ENCODE measurements at places on chromosomes 7 and 10.

DNA sequence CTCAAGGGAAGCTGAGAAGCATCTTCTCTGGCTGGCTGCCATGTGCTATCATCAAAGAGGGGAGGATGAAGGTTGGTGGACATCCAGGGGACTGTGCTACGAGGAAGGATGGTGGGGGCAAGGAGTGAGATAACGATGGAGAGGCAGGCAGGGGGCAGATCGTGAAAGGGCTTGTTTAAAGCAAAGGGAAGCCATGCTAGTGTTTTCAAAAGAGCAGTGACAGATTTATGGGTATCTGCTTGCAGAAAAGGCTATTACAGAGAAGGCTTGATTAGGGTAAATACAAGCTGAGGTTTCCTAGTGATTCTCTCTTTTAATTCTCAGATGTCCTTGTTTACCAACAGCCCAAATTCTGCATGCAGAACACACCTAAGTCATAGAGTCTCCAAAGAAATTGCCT, 88.9 kb upstream of the MKX start:
- DNase-seq: no peak

DNA sequence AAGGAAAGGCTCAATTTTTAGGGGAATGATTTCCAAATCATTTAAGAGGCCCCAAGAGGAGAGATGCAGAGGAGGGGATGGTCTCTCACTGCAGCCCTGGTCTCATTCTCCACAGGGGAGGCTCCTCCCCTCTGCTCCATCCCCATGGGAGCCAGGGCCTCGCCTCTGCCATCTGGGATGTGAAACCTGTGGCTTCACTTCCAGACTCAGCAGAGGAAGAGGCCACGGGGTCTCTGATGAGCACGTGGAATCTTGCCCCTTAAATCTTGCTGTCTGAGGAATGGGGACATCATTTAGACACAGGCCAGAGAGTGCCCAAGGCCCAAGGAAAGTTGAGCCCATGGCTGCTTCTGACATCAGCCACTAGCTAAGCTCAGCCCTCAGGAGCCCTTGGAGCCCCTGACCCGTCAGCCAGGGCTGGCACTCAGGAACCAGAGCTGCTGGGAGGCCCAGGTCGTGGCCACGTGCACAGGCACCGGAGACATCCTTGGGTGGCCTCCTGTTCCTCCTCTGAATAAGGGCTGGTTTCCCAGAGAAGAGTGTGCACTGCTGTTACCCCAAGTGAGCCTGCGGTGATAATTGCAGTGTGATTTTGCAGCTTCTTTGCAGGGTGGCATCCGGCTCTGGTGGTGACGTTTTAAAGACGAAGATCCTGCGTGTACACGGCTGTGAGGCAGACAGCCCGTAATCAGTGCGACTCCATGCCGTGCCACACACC, 50.5 kb downstream of the VIPR2 start:
- DNase-seq: no peak

- DNase-seq: no peak
Observed at GRCh38 chr10:99387541-99387940, 42.9 kb downstream of the GOT1 start.

DNA sequence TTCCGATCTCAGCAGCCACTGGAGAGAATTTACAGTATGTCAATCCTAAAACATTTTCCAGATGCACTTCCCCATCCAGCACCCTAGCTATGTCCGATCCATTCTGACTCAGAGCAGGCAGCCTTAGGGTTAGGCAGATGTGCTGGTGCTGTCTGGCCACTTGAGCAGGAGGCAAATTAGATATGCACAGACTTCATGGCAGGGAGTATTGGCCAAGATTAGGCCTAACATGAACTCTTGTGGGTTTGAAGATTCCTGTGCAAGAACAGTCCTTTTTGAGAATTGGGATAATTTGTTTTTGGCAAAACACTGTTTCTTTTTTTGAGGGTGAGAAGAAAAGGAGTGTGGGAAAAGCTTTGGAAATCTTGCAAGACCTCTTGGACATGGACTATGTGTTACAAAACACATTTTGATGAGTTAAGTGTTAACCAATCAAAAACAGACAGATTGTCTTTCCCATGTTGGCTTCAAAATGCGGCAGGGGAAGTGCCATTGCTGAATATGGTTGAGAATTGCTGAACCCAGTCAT, 218.6 kb upstream of the INHBA start:
- no peak for DNase-seq

DNA sequence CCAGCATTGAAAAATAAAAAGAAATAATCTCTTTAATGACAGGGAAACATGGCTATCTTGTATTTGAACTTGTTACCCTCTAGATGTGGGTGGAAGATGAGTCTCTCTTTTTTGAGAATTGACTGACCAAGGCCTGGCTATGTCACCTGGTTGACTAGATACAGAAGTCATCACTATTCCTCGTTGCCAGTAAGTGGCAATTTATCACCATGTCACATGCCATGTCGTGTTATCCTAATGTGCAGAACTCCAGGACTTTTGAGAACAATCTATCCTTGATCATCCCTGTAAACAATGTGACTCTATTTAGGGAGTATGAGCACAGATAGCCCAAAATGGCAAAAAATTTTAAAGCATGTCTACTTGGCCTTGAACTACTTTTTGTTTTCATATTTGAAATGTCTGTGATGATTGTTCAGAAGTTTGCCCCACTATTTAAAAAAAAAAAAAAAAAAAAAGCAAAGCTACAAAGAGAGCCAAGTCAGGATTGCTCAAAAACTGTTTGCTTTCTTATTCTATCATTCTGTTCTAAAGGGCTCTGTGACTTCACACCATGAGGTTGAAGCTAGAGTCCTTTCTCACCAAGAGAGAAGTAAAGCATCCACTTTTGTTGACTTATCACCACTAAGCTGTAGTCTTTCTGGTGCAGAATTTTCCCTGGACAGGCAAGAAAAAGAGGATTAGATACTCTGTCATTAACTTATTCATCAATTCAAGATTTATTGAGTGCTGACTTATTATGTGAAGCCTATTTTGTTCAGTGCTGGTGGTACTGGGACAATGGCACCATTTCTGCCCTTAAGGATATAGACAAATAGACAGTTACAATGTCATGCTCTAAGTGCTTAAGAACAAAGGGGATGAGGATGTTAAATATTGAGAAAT, 10.4 kb upstream of the WIPF3 start:
- no peak for DNase-seq

DNA sequence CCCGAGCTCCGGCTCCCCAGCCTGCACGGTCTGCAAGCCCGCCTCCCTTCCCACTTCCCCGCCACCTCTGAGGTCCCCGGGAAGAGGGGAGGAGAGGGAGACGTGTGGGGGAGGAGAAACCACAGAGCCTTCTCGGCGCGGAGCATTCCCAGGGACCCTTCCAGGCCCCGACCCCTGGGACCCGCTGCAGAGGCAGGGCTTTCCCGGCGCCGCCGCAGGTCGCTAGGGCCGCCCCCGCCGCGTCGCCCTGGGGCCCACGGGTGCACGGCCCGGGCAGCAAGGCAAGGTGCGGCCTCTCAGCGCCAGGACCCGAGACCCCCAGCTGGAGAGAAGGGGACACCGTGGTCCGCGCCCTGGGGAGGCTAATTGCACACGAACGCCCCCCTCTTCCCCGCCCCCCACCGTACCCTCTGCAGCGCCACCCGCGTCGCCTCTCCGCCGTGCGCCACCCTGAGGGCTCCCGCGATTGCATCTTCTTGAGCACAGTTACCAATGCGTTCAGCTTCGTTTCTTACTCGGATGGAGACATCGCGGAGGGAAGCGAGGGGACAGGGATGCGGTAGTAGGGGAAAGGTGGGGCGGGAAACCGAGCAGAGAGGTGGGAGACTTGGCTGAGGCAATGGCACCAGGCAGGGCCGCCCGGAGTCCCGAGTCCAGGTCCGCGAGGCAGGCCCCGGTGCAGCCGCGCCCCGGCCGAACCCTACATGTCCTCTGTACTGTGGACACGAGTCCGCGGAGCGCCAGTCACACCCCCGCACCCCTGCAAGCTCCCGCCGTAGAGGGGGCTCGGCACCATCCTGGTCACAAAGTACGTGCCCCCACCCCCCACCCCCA, 28.9 kb downstream of the SKIDA1 start:
- DNase-seq: peak; percentile 47

- DNase-seq: no peak
Observed at GRCh38 chr7:17498230-17498629, 199.8 kb downstream of the AHR start.

DNA sequence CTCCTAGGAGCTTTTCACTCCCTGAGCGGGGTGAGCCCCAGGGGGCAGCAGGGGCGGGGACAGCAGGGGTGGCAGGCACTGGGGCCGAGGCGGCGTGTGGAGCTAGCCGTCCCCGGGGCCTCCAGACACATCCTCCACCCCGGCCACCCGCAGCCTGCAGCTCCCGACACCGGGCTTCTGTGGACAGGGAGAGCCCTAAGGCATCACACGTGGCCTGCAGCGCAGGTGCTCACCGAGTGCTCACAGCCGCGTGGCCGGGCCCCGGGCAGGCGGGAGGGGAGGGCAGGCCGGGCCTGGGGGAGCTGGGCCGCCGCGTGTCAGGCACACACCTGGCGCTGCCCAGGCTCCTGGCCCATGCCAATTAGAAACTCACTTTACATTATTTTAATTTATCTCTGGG, 51.4 kb downstream of the MICALL2 start:
- DNase-seq: no peak

- DNase-seq: peak; percentile 18
Observed at GRCh38 chr10:42951486-42952251, 125.2 kb upstream of the RET start.

GRCh38 chr7:8418629-8419245, 14.7 kb upstream of the NXPH1 start:
- DNase-seq: peak; percentile 50

GRCh38 chr7:38465956-38466355, 165.2 kb downstream of the AMPH start:
- DNase-seq: no peak

GRCh38 chr10:119654540-119654939, 3.4 kb downstream of the BAG3 start:
- DNase-seq: peak; percentile 83

- DNase-seq: no peak
Observed at GRCh38 chr10:103858360-103858759, 3.0 kb upstream of the SH3PXD2A start.

DNA sequence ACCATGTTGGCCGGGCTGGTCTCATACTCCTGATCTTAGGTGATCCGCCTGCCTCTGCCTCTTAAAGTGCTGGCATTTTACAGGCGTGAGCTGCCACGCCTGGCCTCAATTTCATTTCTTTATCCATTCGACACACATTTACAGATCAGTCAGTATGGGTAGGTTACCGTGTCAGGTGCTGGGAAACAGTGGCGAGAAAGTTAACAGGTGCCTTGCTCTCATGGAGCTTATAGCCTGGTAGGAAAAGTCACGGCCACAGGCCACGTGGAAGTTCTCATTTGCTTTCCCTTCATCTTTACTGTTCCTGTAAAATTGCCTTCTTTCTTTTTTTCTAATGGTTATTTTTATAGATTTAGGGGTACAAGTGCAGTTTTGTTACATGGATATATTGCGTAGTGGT, 2.6 kb upstream of the CAMK1D start:
- no peak for DNase-seq

DNA sequence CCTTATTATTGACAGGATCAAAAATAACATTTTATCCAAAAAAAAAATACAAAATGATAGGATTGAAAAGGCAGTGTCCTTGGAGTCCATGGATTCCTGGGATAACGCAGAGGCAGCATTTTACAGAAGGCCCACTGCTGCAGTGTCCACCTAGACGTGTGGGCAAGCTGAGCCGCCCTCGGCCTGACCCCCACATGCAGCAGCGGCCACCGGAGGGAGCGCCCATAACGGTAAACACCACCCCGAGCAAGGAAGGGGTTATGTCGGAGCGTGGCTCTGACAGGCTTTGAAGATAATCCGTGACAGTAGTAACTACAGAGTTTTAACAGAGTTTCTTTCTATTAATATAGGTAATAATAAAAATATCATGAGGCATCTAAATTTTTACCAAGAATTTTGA, 45.3 kb upstream of the PITRM1 start:
- DNase-seq: no peak

- peak; percentile 39 for DNase-seq
Observed at GRCh38 chr10:26931223-26931622, 70.5 kb upstream of the ABI1 start.
